ENCODE measurements at places on chromosomes 3 and 15.

- peak overlapping the region; percentile 97 for H3K27ac ChIP-seq
- H3K4me3 ChIP-seq = peak overlapping the region; percentile 84
- H3K4me1 ChIP-seq = peaks cover 30% of the 10 kb centered on the region
- H3K27me3 ChIP-seq = no peaks in the 10 kb centered on the region
Observed at GRCh38 chr15:63156086-63156710, 1.1 kb downstream of the RPS27L start.

- no peaks in the 10 kb centered on the region for H3K36me3 ChIP-seq
- no peak overlapping the region for H3K27ac ChIP-seq
- H3K27me3 ChIP-seq = no peaks in the 10 kb centered on the region
- H3K4me3 ChIP-seq = no peak overlapping the region
- DNase-seq = no peak
Observed at GRCh38 chr15:64653757-64654156, 121.6 kb downstream of the RBPMS2 start.

DNA sequence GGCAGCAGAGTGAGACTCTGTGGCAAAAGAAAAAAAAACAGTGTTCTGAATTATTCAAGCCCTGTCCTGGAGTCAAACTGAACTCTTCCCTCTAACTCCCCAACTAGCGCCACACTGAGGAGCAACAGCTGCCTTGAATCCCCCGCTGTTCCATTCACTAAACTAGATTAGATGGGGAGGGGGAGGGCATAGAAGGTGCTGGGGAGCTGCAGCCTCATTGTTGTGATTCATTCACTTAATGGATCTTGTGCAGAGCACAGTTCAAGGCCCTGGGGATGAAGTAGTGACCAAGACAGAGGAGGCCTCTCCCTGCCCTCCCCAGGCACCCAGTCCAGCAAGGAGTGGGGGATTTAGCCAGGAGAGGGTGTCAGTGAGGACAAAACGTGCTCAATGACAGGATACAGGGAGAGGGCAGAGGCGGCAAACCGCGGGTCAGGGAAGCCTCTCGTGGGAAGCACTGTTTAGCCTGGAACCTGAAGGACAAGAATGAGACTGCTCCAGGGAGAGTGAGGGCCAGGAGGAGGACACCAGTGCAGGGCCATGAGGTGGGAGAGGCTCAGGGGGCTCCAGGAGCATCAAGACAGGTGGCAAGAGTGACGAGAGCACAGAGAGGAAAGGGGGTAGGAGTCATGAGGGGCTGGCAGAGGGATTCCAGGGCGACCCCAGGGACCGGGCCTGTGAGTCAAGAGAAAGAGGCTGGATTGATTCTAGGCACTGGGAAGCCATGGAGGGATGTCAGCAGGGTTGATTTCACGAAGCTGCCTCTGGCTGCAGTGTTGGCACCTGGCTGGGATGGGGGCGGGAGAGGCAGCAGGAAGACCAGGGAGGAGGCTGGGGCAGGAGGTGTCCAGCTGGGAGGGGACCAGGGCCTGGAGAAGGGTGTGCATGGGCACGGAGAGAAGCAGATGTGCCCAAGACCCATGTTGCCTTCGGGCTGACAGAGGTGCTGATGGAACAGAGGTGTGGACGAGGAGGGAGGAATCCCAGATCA is 31.4 kb downstream of the ALS2CL start:
- no peak overlapping the region for H3K27ac ChIP-seq
- peak; percentile 91 for DNase-seq
- H3K4me1 ChIP-seq = peaks cover 33% of the 10 kb centered on the region
- H3K4me3 ChIP-seq = no peak overlapping the region
- no peaks in the 10 kb centered on the region for H3K36me3 ChIP-seq

- no peak overlapping the region for H3K27ac ChIP-seq
- DNase-seq = no peak
- H3K4me3 ChIP-seq = no peak overlapping the region
- no peaks in the 10 kb centered on the region for H3K36me3 ChIP-seq
- H3K4me1 ChIP-seq = no peaks in the 10 kb centered on the region
Observed at GRCh38 chr15:38242055-38242454, 10.6 kb upstream of the SPRED1 start.

DNA sequence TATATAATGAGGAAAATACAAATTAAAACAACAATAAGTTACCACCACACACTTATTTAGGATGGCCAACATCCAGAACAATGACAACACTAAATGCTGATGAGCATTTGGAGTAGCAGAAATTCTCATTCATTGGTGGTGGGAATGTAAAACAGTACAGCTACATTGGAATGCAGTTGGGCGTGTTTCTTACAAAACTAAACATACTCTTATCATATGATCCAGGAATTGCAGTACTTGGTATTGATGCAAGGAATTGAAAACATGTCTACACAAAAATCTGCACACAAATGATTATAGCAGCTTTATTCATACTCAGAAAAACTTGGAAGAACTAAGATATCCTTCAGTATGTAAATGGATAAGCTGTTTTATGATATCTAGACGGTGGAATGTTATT is 594.2 kb downstream of the ZBBX start:
- H3K36me3 ChIP-seq = no peaks in the 10 kb centered on the region
- H3K27me3 ChIP-seq = no peaks in the 10 kb centered on the region
- no peak overlapping the region for H3K4me3 ChIP-seq

DNA sequence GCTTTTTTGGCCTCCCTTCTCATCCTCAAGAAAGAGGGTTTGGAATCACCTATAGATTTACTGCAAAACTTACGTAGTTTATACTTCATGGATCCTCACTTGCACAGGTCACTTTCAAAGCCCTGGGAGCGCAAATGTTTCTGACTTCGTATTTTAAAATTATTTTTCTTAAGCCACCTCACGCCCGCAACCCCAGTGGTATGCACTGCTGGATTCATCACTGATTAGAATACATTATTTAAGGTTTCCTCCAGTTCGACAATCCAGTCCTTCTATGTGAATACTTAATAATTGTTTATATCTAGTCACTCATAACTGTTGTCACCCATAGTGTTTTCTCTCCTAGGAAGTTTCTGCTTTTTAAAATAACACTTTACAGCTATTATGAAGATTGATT is 339.9 kb downstream of the CHL1 start:
- DNase-seq = no peak
- no peaks in the 10 kb centered on the region for H3K36me3 ChIP-seq
- no peak overlapping the region for H3K27ac ChIP-seq
- no peaks in the 10 kb centered on the region for H3K27me3 ChIP-seq
- H3K4me1 ChIP-seq = no peaks in the 10 kb centered on the region

DNA sequence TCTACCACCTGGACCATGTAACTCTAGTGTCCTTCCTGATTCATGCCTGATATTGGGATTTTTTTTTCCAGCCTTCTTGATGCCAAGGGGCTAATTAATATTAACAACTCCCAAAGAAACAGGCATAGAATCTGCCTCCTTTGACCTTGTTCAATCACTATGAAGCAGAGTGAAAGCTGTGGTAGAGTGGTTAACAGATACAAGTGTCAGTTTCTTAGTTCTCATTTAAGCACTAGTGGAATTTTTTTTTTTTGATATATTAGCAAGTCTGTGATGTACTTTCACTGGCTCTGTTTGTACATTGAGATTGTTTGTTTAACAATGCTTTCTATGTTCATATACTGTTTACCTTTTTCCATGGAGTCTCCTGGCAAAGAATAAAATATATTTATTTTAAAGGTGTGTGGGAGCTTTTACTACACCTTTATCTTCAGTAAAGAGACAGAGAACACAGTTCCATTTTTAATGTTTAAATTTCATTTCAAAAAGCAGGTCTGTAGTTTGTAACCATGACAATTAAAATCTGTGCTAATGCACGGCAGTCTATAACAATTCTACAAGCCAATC is 67.1 kb downstream of the TOP2B start:
- H3K27me3 ChIP-seq = no peaks in the 10 kb centered on the region
- no peak overlapping the region for H3K4me3 ChIP-seq
- H3K27ac ChIP-seq = no peak overlapping the region
- H3K4me1 ChIP-seq = peaks cover 14% of the 10 kb centered on the region
- no peak for DNase-seq
- H3K36me3 ChIP-seq = peaks cover 16% of the 10 kb centered on the region

GRCh38 chr3:84987706-84988504 is 29.1 kb downstream of the CADM2 start:
- DNase-seq = no peak
- H3K27ac ChIP-seq = no peak overlapping the region
- H3K27me3 ChIP-seq = no peaks in the 10 kb centered on the region
- no peaks in the 10 kb centered on the region for H3K4me1 ChIP-seq
- H3K36me3 ChIP-seq = no peaks in the 10 kb centered on the region
- H3K4me3 ChIP-seq = no peak overlapping the region

Data from vagina (tissue), 2 donors.